ENCODE measurements at places on chromosomes 3 and 15. TPM values are rescaled to one million over a fixed set of nuclear protein-coding genes. Genes with fewer than 3 reads are reported as not detected.

GRCh38 chr15:62348118-62348517 lies 183.0 kb upstream of the C2CD4B start:
- no peak for DNase-seq

DNA sequence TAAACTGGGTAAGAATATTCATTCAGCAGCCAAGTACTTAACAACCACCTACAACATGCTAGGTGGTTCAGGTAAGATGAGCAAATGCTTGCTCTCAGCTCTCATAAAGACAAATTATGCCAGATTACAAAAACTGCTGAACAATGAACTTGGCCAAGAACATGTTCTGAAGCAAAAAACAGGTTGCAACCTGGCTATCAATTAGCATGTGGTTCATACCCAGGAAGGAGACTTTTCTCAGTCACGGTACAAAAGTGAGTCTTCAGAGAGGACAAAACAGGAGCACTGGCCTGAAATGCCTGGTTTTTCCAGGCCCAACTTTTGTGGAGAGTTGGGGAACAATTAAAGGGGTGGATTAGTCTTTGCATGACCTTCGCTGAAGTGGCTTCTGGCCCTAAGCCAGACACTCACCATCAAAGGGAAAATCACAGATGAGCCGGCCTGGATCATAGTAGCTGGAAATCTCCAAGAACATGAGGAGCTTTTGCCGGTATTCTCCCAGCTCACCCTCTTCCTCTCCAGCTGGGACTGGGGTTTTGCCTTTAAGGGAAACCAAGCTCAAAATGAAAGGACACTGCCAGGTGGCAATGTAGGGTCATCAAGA lies 7.6 kb upstream of the PLA2G4F start:
- DNase-seq, result no peak

- no peak for DNase-seq
Measured at GRCh38 chr3:152159328-152159727, 109.4 kb upstream of the MBNL1 start.

- DNase-seq, result no peak
Measured at GRCh38 chr3:190359813-190360212, 28.1 kb upstream of the CLDN16 start.

DNA sequence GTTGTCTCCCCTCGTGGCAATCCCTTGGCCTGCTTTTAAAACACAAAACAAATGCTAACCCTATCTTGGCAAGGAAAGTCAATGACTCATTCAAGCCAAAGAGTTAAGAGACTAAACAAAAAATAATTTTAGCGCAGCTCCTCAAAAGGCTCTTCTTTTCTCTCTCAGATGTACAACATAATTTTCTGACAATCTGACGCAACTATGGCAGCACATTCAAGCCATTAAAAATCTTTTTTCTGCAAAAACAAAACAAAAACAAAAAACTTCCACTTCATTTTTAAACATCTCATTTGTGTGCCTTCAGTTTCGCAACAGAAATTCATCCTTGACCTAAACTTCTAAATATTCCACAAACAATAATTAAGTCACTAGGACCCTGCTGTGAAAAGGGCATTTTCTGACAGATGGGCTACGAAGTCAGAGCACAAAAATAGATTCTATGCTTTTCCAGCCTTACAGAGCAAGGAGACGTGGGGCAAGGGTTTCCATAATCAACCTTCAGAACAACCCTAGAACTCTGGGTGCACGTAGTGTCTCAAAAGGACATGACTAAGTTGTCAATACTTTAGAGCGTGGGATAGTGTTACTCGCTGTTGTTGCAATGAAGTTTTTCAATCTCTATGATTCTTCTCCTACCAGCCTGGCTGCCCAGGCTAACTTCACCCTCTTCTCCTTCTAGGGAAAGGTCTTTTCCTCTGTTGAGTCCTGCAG lies 84.3 kb downstream of the MB21D2 start:
- no peak for DNase-seq

- no peak for DNase-seq
Measured at GRCh38 chr3:53075743-53076140, 29.9 kb upstream of the SFMBT1 start.

DNA sequence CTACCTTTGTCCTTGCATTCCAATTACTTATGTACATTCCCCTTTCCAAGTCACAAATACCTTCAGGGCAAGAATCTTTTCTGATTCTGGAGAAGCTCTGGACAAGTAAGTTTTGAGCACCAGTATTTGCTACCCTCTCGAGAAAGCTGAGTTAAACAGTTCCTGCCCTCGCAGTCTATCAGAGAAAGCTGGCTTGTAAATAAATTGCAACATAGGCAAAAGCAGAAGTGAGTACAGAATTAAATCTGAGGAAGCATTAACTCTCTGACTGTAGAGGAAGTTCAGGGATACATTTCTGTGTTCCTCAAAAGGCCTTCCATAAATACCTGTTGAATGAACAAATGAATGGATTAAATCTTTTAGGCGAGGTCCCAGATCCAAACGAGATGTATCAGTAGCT lies 1.2 kb downstream of the OSBPL11 start:
- DNase-seq, result no peak

DNA sequence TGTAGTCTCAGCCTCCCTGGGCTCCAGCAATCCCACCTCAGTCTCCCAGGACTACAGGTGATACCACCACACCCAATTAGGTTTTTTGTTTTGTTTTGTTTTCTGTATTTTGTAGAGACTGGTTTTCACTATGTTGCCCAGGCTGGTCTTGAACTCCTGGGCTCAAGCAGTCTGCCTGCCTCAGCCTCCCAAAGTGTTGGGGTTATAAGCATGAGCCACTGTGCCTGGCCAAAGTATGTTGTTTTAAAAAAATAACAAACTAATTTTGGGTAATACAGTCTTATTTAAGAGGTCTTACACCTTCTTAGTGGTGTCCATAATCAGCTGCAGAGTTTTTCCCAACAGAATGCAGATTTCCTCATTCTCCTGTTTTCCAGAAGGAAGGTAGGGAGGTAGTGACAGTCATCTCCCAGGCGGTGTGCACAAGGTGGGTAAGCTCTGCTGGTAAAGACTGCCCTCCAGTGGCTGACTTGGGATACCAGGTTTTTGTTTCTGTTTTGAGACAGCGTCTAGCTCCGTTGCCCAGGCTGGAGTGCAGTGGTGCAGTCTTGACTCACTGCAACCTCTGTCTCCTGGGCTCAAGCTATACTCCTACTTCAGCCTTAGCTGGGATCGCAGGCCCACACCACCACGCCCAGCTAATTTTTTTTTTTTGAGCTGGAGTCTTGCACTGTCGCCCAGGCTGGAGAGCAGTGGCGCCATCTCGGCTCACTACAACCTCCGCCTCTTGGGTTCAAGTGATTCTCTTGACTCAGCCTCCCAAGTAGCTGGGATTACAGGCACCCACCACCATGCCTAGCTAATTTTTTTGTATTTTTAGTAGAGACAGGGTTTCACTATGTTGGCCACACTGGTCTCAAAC lies 58.4 kb downstream of the MAP6D1 start:
- peak; percentile 74 for DNase-seq

DNA sequence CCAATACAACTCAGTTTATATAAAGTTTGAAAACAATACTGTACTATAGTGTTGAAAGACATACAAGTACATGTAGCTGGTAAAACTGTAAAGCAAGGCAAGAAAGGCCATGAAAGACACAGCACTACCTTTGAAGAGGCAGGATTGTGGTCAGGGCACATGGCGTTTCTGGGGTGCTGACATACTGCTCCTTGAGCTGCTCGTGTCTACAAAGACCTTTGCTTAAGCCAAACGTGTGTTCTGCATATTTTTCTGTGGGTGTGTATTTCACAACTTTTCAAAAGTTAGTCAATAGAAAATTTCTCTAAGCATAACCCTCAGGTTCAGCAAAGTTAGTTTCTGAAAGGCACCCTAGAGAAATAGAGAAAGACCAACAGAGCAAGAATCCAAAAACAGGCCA lies 14.1 kb upstream of the TOPAZ1 start:
- no peak for DNase-seq

DNA sequence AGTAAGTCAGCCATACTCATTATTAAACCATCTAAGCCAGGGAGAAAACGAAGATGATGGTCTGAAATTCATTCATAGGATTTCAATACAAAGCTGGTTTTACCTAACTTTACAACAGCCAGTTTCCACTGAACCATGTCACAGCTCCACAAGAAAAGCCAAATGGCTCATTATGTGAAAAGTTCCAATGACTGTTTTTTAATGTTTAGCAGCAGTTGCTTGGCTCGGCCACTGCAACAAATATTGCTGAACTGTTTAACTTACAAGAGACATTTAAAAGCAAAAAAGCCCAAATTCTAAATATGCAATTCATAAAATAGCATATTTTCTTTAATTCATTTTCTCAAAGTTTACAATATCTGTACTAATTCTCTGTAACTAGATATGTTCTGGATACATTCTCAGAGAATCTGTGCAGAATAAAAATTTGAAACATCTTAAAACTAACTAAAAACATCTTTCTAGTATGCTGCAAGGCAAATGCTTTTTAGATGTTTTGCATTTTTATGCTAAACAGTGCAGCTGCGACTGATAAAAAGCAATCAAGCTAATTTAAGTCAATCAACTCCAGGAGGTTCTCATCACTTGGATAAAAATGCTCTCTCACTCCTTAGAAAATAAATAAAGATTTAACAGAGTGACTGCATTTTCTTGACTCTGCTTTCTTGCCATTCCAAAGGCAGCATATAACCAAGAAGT lies 356.5 kb downstream of the ERC2 start:
- DNase-seq, result no peak

GRCh38 chr15:59170295-59171066 lies 36.2 kb upstream of the LDHAL6B start:
- DNase-seq, result peak; percentile 58

Gene GOLGA8Q
- not detected for total RNA-seq

GRCh38 chr3:179731544-179731943 lies 78.7 kb downstream of the USP13 start:
- peak; percentile 91 for DNase-seq

- no peak for DNase-seq
Measured at GRCh38 chr15:80953001-80953952, 36.3 kb downstream of the MESD start.

DNA sequence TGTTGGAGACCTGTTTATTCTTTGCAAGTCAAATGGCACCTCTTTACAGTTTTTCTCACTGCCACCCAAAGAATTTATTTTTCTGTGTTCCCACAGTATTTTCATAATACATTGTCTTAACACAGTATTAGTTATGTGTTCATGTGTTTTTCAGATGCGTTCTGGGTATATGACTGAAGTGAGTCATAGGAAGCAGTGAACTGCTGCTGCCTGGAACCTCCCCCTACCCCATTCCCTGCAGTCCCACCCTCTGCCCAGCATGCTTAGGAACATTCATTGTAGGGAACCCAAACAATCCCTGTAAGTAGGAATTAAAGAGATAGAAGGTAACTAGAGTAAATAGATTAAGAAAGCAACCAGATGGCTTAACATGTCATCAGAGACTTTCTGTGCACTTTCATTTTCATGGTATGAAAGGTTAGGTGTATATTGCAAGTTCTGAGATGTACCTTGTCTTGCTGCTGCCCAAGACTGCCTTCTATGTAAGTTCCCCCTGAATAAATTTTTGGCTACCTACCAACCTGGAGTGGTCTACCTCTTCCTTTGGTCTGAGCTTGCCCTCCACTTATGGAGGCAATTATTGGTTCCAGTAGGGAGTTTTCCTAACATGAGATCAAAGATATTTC lies 21.9 kb upstream of the SQOR start:
- no peak for DNase-seq

Gene LMAN1L
- total RNA-seq, result not detected
